ENCODE measurements at places on chromosomes 5 and 9.

DNA sequence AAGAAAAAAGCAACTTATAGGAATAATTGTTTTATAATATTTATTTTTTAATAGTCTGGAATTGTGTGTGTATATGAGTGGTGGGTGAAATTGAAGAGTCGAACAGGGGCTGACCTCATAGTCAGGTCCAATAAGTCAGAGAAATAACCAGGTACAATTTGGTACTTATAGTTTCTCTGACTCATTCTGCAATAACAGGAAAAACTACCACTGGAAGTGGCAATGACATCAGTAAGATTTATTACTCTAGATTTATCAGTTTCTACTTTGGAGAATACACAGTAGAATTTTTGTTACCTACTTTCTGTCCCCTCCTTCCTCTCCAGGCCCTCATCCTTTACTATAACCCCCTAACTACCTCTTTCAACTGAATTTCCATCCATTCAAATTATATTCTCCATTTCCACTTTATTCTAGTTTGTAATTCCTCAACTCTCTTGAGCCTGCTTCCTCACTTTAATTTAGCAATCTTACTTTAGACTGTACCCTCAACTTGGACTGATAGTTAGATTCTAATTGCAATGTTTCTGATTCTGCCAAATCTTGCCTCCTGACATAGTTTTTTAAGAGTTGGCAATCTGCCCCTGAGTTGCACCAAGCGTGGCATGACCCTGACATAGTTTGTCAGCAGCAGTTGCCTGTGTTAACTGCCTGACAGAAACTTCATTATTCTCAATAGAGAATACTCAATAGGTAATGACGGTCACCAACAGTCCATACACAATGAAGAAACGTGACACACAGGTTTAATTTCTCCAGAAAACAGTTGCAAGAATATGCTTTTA is 475.3 kb upstream of the RIOK2 start:
- no peak for DNase-seq

- no peak for DNase-seq
Measured at GRCh38 chr9:27528886-27529315, 713 bp downstream of the MOB3B start.

DNA sequence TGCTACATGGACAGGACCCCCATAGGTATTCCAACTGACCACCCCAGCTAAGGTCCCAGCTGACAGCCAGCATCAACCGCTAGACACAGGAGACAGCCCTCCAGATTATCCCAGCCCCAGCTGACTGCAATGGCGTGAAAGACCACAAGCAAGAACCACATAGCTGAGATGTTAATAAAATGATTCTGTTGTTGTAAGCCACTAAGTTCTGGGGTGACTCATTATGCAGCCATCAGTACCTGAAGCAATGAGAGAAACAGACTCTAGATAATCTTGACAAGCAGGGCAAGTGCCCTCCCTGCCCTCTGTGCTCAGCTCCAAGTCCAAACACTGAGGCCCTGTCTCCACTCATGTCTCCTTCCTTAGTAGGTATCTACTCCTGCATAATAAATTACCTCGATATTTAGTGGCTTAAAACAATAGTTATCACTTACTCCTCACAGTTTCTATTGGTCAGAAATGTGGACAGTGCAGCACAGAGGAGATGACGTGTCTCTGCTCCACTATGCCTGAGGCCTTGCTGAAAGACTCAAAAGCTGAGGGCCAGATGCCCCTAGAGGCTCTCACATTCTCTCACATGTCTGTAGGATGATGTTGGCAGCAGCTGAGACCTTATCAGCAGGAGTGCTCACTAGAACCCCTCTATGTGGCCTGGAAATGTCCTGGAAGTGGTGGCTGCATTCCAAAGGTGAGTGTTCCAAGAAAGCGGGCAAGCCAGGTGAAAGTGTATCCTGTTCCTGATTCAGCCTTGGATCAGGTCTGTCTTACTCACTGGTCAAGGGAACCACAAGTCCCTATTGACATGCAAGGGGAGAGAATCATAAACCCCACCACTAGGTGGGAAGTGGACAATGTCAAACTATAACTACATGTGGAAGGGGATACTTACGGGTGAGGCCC is 2.5 kb downstream of the MGAT1 start:
- no peak for DNase-seq

DNA sequence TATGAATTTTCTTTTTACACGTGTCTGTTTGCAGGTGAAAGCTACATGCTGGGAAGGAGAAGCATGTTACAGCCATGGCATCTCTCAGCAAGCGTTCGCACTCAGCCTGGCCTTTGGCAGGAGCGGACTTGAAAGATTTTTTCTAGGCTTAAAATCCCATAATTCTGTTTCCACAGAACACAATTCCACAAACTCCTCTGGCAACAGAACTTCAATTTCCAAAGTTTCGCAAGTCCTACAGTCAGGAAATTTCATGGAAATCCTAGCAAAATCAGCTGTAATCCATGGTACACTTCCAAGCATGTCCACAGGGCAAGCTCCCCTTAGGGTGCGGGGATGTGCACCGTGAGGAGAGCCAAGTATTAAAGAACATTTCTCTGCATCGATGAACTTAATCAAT is 35.9 kb downstream of the SUB1 start:
- no peak for DNase-seq

- DNase-seq: no peak
Measured at GRCh38 chr9:77896938-77897667, 134.5 kb downstream of the GNAQ start.

DNA sequence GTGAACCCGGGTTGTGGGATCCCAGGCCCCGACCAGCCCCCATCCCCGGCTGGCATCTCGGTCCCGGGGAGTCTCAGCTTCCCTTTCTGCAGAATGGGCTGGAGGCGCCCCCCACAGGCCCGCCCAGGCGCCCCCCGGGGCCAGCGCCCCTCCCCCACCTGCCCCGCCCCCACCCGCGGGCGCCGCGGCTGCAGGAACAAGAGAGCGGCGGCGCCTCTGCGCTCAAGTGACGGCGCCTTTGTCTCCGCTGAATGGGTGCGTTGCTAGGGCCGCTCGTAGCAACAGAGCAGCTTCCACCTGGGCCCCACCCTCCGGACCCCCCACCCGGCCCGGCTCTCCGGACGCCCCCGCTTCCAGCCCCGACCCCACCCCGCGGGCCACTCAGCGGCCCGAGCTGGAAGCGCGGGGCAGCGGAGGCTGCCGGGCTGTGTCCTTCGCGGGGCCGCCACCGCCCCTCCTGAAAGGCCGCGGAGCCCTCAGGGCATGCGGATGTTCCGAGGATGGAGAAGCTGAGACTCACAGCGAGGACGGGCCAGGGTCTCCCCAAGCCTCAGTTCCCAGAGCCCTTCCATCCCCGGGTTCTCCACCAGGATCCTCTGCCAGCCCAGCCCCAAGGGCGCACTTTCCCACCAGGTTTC is 27.5 kb downstream of the ADGRD2 start:
- DNase-seq: no peak

DNA sequence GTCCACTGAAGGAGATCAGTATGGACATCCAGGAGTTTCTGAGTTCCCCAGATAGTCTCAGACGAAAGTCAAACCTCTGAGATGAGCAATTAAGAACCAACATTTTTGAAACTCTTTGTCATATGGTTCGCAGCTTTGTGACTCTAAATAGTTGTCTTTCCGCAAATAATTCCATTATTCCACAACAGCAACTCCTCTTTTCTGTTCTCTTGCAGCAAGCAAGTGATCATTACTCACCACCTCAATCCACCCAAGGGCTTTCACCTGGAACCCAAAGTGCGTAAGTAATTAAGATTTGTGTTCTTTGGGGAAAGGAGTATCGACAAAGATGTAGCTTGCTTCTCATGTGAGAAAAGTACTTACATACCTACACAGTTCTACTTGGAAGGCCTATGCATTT is 15.6 kb downstream of the MTX3 start:
- DNase-seq: no peak

GRCh38 chr5:158530115-158530514 is 569.6 kb downstream of the EBF1 start:
- no peak for DNase-seq

DNA sequence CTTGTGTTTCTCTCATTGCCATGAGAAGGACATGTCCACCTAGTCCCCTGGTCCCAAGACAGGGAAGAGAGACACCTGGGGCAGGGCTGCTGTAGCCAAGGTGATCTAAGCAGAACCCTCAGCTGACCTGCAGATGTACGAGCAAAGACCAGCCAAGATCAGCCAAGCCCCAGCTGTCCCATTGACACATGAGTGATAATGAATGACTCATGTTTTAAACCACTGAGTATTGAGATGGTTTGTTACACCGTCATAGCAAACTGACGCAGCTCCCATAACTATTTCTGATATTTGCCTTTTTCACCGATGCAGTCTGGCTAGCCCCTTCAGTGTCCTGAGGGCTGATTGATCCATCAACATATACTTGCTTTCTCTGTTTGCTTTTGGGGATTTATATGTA is 6.7 kb downstream of the OR1K1 start:
- DNase-seq: no peak

- DNase-seq: no peak
Measured at GRCh38 chr9:93902780-93903655, 52.1 kb downstream of the BARX1 start.

DNA sequence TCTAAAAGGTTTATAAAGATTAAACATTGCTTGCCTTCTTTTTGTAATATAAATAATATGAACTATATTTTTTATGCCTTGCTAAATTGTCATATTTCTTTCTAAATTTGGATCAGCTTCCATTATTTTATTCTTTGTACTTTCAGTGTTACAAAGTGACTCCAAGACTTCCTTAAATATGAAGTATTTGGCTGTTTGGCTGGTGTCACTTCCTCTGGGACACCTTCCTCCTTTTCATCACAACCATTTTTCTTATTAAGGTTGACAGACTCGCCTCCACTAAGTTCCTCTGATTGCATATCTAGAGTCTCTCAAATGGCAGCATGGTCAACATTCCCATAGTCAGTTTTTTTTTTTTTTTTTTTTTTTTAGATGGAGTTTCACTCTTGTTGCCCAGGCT is 73.8 kb upstream of the SLC1A1 start:
- no peak for DNase-seq

GRCh38 chr9:1528456-1528855 is 478.3 kb downstream of the DMRT2 start:
- no peak for DNase-seq

DNA sequence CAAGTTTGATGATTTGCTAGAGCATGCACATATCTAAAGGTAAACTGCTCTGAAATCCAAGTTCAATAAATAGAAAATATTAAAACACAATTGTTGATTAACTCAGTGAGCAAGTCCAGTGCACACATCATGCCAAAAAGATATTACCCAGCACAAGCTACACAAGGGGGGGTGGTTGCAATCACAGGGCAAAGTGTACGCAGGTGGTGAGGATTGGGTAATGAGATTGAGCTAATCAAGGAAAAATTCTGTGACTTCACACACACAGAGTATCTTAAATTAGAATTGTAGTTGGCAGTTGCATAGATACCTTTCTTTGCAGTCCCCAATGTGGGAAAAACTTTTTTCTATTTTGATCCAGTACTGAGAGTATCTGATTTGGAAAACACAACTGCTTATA is 156.1 kb upstream of the NTRK2 start:
- DNase-seq: no peak

DNA sequence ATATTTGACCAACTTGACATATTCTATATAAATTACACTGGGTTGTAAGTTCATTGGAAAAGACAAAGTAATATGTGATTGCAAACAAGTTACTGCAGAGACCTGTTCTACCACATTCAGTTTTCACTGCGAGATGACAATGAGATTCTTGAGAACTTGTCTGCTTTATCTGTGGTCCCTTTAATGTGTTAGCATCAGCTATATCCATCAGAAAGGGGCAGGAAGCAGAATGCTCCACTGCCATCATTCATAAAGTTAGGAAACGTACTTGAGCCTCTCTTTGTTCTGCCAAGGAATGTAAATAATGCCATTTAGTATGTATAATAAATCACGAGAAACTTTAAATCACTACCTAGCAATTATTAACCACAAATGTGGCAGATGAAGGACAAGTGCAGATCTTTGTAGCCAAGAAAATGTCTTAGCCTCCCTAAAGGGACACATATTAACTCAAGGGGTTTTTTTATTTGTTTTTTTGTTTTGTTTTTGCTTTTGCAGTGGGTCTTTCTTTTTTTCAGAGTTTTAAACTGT is 59.4 kb downstream of the GIN1 start:
- no peak for DNase-seq

- no peak for DNase-seq
Measured at GRCh38 chr9:95204710-95205109, 112.8 kb downstream of the FANCC start.

GRCh38 chr5:179679014-179679674 is 1.7 kb downstream of the CBY3 start:
- DNase-seq: peak; percentile 51

DNA sequence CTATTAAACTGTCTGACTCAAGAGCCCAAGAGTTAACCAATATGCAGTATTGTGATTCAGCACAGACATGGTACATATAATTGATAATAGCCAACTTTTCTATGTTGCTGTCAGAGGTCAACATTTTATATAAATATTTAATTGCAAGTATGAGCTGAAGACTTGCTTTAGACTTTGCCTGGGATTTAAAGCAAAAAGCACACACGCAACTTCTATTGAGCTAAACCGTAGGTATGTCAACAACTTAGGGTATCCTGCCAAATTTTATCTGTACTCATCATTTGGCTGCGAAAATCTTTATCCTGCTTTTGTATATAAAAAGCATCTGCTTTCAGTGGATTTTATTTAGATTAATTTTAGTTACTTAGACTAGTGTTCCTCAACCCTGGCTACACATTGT is 27.4 kb downstream of the UHRF2 start:
- DNase-seq: no peak

GRCh38 chr5:149267241-149267973 is 4.3 kb upstream of the AFAP1L1 start:
- no peak for DNase-seq

- DNase-seq: no peak
Measured at GRCh38 chr5:20032896-20033295, 44.9 kb upstream of the CDH18 start.

DNA sequence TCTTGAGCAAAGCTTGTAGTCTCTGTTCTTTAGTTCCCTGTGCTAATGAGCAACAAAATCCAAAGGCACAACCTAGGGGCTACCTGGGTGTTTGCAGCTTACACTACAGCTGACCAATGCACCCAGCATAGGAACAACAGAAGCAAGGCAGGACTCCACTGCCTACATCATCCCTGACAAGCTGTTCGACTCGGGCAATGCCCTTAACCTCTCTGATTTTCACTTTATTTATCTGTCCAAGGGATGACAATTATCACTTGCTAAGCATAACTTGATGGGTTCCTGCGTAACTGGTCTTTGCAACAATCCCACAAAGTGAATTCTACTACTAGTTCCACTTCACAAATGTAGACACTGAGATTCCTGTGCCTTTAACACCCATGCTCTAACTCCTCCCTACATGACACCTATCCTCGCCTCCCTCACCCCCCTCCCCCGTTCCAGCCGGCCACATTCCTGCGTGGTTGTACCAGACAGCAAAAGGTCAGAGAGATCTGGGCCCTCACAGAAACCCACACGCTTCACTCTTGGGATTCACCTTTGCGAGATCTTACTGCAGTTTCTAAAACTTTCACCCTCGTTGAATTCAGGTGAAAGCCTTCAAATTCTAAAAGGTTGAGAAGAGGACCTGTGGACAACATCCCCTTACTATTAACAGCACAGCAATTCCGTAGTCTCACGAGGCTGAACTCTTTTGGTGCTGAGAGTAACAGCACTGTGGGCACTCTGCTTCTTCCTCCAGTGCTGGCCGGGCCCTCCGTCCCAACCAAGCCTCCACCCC is 995 bp downstream of the IPPK start:
- no peak for DNase-seq
